Fibroblast of skin of scalp (primary cell): ENCODE measurements at places on chromosomes 12 and 14.

DNA sequence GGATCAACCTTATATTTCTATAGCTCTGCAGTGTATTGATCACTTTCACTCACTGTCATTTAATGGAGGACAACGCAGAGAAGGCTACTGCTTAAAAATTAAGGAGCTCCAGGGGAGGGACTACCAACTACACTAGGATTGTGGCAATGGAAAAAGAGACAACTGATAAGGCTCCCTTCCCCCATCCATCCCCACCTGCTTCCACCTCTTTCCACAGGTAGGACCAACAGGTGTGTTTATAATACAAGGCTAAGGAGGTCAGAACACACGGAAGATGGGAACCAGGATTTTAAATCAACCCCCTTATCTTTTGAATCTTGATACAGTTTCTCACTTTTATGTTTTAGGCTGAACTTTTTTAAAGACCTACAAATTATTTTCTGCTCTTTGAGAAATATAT, 90.8 kb downstream of the STAB2 start:
- no peak for DNase-seq

DNA sequence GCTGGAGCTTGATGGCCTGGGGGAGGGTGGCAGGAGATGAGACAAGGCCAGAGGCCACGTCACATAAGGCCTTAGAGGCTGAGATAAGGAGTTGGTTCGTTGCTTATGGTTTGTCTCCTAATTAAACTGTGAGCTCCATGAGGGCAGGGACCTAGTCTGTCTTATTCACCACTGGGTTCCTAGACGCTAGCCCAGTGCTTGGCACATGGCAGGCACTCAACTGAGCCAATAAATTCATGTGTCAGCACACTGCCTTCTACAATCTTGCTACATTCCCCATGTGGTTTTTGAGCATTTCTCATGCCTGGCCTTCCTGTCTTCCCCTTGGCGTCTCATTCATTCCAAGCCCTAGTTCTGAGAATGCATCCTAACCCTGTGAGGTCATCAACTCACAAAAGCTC, 92.5 kb upstream of the MED13L start:
- peak; percentile 96 for DNase-seq

- DNase-seq: no peak
These were observed 1586.5 kb upstream of the SEL1L start for GRCh38 chr14:83120187-83120586.

DNA sequence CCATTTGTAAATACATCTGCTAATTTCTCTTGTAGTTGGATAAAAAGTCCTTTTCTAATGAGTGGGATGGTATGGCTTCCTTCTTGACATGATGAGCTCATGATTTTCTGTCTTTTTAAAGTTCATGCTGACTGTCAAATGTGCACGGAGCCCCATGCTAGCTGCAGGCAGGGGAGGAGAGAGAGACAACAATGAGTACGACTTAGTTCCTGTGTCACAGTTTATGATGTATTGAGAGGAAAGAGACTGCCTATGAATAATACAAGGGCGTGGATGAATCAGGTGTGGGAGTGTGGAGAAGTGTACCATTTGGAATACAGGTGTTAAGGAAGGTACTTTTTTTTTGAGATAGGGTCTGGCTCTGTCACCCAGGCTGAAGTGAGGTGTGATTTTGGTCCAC, 10.7 kb upstream of the TBC1D30 start:
- no peak for DNase-seq

DNA sequence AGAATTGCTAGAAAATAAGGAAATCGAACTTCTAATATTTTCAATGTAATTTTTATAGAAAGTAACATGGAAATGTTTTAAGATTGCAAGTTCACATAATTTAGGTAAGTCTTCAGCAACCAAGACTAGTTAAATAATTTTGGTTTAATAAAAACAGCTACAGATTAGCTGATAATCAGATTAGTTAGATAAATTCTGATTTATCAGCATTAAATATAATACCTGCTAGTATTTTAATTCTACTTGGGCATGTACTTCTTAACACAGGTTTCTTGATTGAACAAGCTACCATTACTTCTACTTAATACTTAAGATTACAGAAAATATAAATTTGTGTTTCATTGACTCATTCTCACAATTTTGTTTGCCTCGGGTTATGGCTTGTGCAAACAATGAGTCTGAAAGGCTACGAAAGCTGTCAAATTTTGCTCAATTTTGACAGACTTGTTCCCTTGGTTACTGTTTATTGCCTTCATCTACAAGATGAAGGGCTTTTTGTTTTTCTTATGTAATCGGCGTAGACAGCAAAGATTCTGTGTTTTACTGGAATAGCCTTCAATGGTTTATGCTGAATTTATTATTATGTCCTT, 116.1 kb upstream of the NUDT4 start:
- no peak for DNase-seq

DNA sequence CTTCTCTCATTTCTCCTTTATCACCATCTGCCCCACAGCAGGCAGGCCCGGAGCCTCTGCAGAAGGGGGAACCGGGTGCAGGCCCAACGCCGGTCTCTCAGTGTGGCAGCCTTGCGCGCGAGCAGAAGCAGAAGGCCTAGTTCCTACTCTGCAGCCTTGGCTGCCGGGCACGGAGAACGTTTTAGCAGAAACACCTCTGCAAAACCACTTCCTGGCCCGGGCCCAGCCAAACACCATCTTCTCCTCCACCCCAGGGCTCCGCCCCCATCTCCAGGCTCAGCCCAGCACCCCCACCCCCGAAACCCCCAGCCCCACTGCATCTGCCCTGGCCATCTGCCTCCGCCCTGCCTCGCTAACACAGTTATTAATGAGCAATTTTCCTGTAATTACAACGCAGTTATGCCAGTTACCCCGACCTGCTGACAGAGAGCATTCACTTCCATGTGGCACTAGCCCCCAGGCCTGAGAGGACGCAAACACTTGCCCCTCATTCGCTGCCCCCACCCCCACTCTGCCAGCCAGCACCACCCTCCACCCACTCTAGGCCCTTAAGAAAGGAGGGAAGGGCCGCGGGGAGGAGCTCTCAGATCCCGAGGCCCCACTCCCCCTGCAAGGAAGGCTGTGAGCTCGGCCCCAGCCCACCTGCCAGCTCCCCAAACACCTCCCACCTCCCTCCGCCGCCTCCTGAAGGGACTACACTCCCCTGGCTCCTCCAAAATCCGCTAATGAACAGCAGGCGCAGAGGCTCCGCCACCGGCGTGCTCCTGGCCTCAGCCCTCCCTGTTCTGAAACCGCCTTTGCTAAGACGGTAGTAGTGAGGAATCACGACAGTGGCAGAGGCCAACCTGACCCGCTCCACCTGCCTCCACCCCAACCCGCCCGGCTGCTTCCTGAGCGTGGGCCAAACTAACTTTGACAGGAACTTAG, 44.7 kb upstream of the FBRSL1 start:
- no peak for DNase-seq

DNA sequence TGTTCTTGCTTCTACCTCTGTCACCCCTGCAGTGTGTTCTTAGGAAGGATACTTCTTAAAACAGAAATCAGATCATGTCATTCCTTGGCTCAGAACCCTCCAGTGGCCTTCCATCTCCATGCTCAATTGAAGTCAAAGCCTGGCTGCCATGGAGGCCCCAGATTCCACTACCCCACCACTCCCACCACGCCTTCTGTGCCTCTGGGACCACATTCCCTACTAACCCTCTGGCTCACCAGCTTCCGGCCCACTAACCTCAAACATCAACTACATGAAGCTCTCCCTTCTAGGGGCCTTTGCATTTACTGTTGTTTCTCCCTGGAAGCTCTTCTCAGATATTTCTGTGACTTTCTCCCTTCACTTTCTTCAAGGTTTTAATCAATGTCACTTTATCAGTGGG, 76.1 kb upstream of the REP15 start:
- DNase-seq: no peak

DNA sequence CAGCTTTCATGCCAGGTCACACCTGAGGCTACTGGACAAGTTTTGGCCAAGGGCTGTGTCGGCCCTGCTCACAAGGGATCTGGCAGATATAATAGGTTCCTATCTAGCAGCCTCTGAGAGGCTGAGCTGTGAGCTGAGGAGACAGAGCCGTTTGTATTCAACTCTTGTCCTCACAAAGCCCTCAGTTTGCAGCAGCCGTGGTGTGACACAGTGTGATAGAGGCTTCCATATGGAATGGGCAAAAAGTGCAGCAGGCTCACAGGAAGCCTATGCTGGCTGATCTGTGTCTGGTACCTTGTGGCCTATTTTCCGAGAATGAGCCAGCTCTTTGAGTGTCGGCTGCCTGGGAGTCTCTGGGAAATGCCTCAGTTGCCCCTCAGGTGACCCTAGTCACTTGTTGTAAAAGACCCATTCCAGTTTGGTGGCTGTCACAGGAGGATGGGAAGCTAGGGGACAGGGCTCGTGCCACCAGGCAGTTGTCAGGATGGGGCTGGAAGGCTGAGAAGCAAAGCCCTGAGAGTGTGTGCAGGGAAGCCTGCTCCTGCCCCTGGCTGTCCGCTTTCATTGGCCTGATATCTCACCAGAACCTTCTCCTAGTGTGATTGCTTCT, 16.1 kb downstream of the VRTN start:
- DNase-seq: no peak

DNA sequence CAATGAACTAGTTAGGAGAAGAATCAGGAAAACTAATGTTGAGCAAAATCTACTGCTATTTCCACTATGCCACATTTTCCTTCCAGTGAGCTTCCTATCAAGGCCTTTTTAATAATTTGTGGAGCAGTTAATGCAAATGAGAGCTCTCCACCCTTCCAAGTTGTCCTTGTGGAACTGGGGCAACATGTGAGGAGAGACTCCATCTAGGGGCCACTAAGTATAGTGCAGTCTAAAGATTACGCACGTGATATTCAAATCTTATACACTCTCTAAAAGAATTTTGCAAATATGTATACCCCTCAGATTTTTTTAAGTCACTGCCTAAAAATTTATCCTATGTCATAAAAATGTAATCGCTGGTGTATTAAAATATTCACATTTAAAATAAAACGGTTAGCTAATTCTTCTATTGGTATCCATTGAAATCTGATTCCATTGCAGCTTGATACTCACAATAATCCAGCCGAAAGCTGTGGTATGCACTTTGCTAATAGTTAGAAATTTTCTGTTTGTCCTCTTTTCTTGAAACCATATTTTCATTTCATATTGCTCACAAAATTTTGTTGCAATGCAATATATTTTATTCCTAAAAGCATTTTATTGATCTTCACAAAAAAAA, 100.1 kb downstream of the PAH start:
- peak; percentile 42 for DNase-seq

DNA sequence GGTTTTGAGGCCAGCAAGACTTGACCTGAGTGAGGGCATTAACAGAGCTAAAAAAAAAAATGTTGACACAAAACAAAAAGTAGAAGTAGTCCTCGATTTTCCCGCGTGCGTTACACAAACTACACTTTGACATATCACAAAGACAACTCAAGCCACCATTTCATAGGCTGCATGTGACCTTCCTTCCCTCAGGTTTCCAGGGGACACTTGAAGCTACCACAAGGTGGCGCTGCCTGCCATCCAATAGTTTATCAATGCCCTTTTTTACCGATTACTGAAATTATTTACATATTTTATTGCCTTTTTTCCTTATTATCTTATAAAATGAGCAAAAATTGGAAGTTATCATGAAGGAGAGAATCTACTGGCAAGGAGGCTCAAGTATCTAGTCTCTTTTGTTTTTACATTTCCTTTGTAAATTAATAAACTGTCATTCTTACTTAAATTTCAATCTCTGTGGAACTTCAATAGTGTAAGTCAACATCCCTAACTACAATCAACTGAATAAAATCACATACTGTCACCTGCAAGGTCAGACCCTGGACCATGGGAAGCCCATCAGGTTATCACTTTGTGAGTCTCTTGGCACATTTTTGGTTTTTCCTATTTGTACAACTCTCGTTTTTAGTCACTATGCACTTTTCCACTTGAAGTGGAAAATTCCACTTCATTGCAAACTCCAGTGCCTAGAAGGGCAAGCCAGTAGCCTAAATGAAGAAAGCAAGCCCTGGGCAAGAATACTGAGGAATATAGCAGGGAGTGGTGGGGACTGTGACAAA, 84.6 kb upstream of the CPSF6 start:
- peak; percentile 53 for DNase-seq

DNA sequence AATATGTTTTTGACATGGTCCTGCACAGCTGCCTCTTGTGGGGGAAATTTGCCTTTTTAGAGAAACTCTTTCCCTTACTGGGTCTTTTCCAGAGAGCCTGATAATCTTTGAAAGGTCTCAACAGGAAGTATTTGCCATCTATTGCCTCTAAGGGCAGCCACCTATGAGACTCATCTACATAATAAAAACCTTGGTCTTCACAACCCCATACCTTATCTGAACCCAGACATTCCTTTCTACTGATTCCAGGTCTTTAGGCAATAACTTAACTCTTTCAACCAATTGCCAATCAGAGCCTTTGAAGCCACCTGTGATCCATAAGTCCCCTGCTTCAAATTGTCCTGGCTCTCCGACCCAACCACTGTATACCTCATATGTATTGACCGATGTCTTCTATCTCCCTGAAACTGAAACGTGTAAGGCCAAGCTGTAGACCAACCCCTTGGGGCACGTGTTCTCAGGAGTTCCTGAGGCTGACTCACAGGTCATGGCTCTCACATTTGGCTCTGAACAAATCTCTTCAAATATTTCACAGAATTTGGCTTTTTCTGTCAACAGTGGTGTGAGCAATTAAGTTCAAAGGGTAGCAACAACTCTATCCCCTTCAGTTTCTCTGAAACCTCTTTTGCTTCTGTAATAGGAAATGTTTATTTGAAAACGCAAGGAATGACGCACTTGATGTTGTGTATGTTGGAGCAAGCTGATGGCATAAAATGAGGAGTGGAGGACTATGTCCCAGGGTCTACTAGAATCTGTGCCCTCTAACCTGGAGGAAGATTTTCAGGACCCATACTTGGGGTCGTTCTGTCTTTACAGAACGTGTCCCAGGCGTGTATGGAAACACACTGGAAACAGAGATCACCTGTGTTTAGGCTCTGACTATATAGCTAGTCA, 49.2 kb upstream of the EIF5 start:
- no peak for DNase-seq

DNA sequence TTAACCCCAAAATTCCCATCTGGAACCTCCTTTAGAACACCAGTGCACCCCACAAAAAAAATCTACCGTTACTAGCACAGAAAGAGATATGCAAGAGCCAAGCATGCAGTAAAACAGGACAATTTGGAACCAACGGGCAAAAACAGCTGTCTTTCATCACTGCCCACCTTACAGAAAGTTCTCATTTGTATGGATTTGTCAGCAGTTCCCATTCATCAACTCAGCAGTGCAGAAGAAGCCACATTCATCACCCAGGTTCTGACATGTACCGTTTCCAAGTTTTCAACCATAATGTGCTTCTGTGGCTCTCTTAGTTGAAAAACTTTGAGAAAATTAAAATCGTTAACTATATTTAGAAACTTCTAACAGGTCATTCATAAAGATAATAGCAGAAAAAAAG, 387.0 kb downstream of the RPS29 start:
- no peak for DNase-seq

GRCh38 chr12:130961921-130962451, 8.3 kb downstream of the ADGRD1 start:
- no peak for DNase-seq

GRCh38 chr14:94689985-94690400, 77.8 kb downstream of the SERPINA3 start:
- DNase-seq: no peak

GRCh38 chr14:33408291-33408690, 469.6 kb downstream of the NPAS3 start:
- no peak for DNase-seq
